ENCODE measurements at places on chromosomes 7 and 10.

DNA sequence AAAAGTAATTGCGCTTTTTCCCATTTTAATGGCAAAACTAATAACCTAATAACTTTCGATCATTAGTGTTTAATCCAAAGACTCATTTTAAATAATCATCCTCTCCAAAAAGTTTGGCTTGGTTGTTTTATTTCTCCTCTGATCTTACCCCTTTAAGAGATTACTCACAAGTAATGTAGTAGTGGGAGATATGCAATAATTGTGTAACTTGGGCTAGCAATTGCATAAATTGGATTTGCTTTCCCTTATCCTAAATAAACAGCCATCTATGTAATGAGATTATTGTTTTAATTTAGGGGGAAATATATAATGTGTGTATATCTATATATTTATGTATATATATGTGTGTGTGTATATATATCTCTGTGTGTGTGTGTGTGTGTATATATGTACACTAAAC, 82.5 kb downstream of the RNLS start:
- no peak for DNase-seq

DNA sequence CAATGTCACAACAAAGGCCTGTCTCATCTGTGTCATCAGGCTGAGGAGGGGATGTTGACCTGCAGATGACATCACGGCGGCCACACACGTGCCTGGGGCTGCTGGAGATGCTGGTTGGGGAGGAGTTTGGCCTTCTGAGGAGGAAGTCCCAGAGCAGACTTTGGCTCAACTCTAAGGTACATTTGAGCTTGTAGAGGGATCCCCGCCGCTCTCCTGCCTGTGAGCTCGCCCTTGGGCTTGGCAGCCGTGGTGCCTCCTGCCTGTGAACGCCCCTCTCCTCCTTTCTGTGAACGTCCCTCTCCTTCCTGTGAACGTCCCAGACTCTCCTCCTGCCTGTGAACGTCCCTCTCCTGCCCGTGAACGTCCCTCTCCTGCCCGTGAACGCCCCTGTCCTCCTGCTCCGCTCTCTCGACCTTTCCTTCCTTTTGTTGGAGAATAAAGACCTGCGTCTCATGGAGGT, 176.4 kb downstream of the DNAJB6 start:
- no peak for DNase-seq

GRCh38 chr7:148575640-148576411, 14.7 kb upstream of the C7orf33 start:
- peak; percentile 71 for DNase-seq

DNA sequence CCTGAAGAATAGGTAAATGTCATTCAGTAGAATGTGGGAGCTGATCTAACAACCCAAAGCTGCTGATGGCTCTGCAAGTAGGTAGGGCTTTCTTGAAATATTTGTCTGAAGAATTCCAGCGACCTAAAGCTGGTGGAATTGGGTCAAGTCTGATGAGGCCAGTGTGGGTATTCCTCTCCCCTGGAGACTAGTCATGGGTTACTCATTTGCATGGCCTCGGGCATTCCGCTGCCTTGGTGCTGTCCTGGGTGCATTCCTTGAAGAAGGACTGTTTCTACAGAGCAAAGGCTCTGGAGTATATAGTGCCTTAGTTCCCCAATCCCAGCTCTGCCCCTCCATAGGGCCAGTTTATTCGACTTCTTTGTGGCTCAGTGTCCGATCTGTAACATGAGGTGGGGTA, 19.2 kb downstream of the PDK4 start:
- DNase-seq = no peak

GRCh38 chr7:142337054-142338001, 79.5 kb upstream of the PRSS58 start:
- no peak for DNase-seq

DNA sequence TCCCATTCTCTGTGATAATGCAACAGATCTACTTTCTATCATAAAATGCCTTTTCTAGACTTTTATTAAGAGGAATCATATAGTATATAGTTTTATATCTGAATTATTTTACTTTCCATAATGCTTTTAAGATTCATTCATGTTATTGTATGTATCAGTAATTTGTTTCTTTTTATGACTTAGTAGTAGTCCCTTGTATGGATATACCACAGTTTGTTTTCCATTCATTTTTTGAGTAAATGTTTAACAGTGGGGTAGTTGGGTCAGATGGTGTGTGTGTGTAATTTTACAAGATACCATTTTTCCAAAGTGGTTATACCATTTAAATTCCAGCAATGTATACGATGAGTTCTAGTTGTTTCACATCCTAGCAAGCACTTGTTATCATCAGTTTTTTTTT, 10.4 kb downstream of the PIK3CG start:
- no peak for DNase-seq

GRCh38 chr10:126926568-126926967, 21.3 kb downstream of the DOCK1 start:
- DNase-seq = no peak

GRCh38 chr7:757741-758163, 30.7 kb upstream of the PRKAR1B start:
- peak; percentile 10 for DNase-seq

GRCh38 chr7:143042790-143043271, 9.3 kb upstream of the OR6V1 start:
- no peak for DNase-seq

DNA sequence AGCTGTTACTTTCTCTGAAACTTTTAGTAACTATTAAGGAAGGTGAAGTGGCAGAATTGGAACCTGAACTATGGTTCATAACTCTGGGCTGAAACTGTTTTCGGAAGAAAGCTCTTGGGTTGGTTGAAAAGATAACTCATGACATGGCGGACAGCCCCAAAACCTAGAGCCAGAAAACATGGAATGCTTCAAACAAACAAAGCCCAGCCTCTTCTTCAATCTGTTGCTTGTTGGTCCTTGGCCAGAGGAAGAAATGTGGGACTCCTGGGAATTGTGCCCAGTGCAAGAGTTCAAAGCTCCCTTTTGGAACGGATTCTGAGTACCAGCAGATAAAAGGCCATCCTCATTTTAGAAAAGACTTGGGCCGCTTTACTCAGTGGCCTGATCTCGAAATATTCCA, 52.9 kb upstream of the CACNB2 start:
- DNase-seq = no peak

DNA sequence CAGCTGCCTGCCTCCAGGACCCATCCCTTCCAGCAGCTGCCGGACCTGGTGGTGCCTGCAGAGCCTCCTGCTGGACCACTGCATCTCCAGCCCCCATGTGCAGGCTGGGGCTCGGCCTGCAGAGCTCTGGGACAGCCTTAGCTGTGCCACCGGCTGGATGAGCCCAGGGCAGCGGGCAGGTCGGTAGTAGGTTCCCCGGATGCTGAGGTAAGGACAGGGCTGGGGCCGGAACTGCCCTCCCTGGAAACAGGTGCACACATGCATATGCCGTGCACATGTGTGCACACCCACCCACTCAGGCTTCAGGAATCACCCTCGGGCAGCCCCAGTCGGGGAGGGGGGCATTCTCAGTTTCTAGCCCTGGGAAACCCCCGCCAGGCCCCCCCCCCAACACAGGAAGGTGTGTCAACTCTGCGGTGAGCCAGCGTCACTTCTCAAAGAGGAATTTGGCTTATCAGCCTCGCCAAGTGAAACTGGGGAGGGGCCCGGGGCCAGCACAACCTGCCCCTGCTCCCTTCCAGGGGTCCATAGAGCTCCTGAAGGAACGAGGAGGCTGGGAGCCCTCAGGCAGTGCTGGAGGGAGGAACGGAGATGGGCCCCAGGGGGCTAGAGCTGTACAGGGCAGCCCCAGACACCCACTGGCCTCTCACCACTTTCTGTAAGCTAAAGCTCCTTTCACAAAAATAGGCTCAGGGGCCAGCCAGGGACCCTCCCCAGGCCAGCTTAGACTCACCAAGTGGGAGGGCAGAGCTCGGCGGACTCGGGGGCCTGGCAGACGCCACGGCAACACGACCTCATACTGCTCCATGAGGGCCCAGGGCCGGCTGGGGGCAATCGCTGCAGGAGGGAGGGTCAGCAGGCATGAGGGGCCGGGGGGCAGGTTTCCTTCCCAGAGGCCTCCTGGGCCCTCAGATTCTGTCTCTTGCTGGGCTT, 1.7 kb downstream of the ADAM8 start:
- peak; percentile 83 for DNase-seq

- no peak for DNase-seq
These were observed 2.2 kb downstream of the KMT2E start for GRCh38 chr7:105016068-105016708.

DNA sequence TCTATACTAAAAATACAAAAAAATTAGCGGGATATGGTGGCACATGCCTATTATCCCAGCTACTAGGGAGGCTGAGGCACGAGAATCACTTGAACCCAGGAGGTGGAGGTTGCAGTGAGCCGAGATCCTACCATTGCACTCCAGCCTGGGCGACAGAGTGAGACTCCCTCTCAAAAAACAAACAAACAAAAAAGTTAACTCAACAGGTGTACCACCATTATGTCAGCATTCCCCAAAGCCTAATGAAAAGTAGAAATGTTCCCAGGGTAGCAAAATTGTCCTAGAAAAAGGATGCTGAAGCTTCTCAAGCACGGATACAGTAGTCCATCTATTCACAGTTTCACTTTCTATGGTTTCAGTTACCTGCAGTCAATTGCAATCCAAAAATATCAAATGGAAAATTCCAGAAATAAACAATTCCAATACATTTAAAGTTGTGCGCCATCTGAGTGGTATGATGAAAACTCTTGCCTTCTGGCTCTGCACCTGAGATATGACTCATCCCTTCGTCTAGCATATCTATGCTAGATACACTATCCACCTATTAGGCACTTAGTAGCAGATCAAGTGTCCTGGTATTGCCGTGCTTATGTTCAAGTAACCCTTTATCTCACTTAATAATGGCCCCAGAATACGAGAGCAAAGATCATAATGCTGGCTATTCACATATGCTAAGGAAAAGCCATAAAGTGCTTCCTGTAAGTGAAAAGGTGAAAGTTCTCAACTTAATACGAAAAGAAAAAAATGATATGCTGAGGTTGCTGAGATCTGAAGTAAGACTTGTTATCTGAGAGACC, 37.2 kb upstream of the SLC35G1 start:
- no peak for DNase-seq

GRCh38 chr10:93445978-93446720, 36.0 kb downstream of the MYOF start:
- no peak for DNase-seq

- peak; percentile 26 for DNase-seq
These were observed 45.2 kb upstream of the BHLHA15 start for GRCh38 chr7:98165827-98166667.

- DNase-seq = no peak
These were observed 1.7 kb upstream of the FGFR2 start for GRCh38 chr10:121599947-121600346.

DNA sequence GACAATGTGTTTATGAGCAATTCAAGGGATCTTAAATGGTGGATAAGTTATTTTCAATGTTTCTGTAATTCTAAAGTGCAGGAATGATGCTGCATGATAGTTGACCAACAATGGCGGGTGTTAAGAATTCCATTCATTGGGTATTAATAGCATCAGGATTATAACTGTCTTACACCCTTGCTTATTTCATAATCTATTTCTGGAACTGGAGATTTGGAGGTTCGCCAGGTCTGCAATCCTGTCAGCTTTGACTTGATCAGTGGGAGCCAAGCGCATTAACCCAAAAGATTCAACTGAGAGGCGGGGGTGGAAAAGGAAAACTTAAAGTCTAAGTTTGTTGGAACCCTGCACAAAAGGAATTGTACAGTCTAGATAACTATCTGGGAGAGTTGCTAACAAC, 114.9 kb upstream of the ZEB1 start:
- no peak for DNase-seq

- no peak for DNase-seq
These were observed 22.5 kb upstream of the ADRB1 start for GRCh38 chr10:114021154-114021553.

DNA sequence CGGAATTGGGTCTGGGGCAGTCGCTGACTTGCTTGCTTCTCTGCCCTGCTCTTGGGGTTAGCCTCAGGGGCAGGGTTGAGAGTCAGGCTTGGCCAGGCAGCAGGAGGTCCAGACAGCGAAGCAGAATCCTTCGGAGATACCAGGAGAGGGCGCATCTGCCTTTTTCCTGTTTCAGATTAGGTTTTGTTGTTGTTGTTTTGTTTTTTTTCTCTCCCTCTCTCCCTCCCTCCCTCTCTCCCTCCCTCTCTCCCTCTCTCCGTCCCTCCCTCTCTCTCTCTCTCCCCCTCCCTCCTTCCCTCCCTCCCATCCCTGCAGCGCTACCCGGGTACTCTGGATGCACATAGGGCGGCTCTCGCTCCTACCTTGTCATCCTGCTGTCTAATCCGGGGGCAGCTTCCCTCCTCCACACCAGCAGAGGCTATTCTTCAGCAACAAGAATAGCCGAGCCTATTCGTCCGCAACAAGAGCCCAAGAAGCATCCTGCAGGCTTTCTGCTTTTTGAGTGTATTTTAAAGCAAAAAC, 758 bp upstream of the OPTN start:
- peak; percentile 65 for DNase-seq

- DNase-seq = no peak
These were observed 544.5 kb downstream of the KCNMA1 start for GRCh38 chr10:77093126-77093525.

DNA sequence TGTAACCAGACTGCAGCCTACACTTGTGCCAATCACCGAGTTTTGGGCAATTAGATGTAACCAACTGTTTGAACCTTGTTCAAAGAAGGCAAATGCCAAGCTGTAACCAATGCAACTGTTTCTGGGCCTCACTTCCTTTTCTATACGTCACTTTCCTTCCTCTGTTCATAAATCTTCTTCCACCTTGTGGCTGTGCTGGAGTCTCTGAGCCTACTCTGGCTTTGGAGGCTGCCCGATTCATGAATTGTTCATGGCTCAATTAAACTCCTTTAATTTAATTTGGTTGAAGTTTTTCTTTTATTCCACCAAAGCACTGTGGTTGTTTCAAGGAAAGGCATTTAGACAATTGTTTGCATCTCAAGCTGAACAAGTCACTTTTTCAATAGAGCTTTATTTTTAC, 43.5 kb upstream of the UCN3 start:
- no peak for DNase-seq

DNA sequence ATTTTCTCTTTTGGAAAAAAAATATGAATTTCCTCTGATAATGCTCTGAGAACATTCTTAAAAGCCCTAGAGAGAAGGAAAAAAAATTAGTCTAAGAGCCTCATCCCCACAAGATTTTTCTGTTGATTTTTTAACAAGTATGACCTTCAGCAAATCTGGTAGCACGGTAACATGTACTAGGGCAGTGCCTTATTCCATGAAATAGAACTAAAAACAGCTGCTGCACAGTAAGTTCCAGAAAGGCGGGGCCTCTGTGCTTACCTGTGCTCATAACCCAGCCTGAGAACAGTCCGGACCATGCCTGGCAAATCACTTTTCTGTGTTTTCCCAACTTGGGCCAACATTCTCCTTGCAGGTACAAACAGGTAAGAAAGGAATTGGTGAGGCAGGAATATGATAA, 519.1 kb upstream of the AKR1E2 start:
- no peak for DNase-seq

- no peak for DNase-seq
These were observed 20.6 kb upstream of the MCM10 start for GRCh38 chr10:13140627-13141190.

All from activated CD4-positive, alpha-beta T cell treated with anti-CD3 and anti-CD28 coated beads, Interleukin-2, Interleukin-4, amounts not matched to agents 100 ng/mL and 50 ng/mL, durations not matched to agents 16 hours and 8 hours (primary cell).